ENCODE measurements at places on chromosomes 5 and 9.

- DNase-seq: no peak
These were observed 72.8 kb downstream of the PTTG1 start for GRCh38 chr5:160494451-160494850.

DNA sequence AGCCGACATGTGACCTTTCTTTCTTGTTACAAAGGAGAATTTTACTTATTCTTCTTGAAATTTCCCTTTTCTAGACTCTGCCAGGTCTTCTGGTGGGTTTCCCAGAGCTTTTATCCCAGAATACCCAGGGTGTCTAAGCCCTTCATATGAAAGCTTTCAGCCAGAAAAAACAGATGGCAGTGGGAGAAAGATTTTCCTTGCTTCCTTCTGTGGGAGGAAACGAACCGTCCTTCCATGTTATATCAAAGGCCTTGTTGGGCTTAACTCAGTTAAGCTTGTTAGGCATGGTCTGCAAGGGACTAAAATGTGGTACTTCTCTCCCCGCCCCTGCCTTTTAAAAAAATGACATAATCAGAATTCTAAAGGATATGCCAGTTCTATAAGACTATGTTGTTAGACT lies 47.5 kb downstream of the SPATA31D1 start:
- no peak for DNase-seq

DNA sequence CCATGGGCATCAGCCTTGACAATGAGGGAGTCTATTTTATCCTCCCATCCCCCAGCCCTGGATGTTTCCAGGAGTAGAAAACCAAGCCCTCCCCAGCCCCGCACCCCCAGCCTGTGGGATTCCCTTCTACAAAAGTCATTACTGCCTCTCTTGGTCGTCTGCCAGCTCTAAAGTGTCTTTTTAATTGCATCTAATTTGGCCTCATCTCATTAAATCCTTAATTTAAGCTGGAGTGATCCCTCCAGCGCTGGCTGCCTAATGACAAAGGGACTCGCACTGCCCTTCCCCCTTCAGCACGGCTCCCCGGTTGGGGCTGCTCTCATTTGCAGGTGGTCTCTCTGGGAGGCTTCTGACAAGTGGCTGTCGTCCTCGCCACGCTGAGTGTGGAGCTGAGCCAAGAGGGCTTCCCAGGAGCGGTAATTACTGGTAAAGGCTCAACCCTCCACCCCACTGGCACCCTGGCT lies 107.9 kb upstream of the ALDH1B1 start:
- no peak for DNase-seq

DNA sequence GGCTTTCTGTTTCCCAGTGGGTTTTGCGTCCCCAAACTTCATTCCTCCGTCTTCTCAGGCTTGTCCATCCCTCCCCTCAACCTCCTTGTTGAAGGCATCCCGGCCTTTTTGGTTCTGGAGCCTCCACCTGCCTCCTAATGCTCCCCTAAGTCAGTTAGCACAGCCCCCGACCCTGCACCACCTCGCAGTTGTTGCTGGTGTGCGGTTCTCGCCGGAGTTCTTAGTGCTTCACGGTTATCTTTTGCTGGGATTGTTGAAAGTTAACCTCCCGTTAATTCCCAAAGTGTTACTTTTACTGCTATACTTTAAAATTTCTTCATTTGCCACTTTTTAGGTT lies 447 bp downstream of the UBLCP1 start:
- no peak for DNase-seq

DNA sequence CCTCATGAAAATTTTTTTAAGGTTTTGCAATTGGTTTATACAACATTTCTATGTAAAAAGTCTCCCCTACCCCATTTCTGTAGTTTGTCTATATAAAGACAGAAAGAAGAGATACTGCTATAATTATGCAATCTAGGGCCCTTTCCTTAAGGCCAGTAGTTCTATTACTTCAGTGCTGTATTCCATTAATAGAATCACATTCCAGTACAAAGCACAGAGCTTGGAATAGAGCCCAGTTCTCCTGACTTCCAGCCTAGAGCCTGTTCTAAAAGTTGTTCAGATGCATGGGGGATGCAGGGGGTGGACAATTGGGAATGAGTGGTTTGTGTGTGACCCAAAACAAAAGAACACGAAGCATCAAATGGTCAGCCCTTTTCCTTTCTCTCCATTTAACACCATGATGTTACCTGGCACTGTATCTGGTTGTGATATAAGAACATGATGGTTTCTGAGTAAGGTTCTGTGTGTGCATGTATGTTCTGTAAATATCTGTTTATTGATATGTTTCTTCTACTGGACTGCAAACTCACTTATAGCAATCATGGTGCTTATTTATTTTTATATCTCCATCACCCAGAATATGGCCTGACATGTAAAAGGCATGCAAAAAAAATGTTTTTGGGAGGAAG lies 8.2 kb upstream of the GRAMD2B start:
- DNase-seq: no peak

DNA sequence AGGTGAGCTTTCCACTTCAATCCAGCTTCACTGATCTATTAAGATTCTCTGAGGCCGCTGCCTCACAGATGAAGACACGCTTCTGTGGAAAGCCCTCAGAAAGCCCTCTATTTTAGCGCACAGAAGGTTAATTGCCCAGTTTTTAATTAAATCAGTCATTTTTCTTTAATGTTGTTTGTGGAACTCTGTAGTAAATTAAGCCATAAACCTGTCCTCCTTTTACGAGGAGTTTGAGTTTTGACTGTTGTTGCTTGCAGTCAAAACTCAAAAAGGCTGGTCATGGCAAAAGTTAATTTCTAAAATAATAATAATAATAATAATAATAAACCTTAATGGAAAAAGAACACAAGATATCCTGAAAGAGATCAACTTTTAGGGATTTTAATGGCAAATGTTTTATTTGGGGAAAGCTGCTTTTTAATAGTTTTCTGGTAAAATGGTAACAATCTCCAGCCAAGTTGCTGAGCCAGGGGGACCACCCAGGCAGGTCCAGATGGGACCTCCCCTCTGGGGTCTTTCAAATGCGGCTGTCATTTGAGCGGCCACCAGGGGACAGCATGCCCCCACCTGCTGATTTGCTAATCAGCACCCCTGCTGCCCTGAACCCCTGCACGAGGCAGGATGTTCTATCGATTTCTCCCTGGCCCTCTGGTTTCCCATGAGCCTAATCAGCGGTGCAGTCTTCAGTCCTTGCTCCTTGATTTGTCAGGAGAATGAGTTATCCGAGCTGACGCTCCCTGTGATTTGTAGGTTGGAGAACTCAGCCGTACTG lies 247.2 kb downstream of the FSTL4 start:
- DNase-seq: no peak

DNA sequence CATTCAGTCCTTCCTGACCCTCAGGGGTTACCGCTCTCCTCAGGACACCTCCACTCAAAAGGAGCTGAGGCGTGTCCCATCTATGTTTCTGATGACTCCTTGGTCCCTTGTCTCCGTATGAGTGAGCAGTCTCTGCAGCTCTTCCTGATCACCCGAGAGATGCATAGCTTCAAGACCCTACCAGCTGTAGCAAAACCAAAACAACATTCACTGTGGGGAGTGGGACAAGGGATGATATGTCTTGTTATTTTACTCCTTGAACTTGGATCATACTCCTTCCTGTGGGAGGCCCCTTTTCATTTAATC lies 14.4 kb downstream of the GLDC start:
- no peak for DNase-seq

DNA sequence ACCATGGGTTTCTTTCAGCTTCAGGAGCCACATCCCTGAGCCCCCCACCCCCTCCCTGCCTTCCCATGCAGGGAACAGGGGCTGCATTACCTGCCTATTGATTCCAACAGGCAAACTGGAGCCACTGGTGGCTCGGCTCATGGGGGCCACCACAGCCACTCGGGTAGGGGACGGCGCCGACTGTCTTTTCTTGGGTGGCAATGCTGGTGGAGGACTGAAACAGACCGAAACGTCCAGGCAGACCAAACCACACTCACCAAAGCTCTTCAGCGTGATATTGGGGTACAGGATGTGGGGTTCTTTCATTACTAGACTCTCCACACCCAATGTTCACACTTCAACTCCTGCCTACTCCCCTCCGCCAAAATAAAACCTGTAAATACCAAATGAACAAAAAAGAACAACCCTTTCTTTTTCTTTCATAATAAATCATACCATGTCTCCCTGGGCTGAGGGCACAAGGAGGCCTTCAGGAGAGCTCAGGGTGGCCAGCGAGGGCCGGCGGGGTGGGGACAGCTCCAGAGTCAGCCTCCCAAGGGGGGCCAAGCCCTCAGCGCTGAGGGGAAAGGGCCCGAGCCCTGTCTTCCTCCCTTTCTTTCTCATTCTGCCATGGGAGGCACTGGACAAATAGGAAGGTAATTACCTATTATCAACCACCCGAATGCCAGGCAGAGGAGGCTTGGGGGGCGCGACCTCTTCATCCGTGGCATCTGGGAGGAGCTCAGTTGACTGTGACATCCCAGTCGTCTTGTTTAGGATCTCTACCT lies 83.3 kb downstream of the PRRT1B start:
- no peak for DNase-seq

DNA sequence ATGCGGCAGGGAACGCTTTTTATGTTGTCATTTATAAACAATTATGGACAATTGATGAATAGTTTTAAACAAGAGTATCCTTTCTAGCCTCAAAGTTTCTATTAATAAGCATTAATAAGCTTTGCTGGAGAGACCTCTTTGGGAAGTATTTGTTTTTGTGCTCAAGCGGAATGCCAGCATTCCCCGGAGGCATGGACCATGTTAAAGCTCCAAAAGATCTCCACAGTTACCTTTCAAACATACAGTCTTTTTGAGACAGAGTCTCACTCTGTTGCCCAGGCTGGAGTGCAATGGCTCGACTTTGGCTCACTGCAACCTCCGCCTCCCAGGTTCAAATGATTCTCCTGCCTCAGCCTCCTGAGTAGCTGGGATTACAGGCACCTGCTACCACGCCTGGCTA lies 9.6 kb downstream of the MSANTD3 start:
- no peak for DNase-seq

- no peak for DNase-seq
These were observed 215.7 kb downstream of the SLIT3 start for GRCh38 chr5:169085212-169085611.

DNA sequence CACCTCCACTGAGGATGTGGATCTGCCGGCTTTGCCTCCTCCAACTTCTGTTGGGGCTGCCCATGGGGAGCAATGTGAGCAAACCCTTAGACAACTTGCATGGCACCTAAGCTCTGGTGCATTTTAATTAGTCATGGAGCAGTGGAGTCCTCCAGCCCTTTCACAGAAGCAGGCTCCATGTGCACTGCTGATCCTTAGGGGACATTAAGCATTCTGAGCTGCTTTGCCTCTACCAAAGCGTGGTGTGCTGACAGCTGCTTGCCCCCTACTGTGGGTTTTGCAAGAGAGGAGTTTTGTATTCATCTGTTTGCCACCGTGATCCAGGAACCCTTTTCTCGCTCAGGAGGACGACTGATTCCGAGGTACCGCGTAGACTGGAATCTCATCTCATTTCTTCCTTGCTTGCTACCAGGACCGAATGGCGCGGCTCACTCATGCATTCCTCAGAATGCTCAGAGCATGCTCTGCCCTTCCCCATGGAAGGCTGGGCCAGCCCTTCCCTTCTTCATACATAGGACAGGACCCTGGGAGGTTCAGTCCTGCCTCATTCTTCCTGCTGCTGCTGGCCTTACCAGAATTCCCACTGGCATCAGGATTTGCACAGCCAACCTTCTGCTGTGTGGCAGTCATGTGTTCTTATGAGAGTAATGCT lies 432.5 kb downstream of the GADD45G start:
- no peak for DNase-seq

DNA sequence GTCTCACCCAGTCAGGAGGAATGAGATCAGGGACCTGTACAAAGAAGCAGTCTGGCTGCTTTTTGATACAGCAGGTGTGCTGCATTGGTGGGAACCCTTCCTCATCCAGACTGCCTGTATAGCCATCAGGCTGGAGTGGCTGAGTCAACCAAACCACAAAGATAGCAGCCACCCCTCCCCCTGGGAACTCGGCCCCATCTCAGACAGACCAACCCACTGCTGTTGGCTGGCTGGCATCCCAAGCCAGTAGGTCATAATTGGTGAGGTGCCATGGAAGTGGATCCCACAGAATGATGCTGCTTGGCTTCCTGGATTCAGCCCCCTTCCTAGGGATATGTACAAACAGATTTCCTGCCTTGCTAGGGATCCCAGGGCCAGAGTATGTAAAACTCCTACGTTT lies 60.9 kb downstream of the YTHDC2 start:
- DNase-seq: no peak

- DNase-seq: no peak
These were observed 47.9 kb upstream of the PPP2CA start for GRCh38 chr5:134273642-134274395.

DNA sequence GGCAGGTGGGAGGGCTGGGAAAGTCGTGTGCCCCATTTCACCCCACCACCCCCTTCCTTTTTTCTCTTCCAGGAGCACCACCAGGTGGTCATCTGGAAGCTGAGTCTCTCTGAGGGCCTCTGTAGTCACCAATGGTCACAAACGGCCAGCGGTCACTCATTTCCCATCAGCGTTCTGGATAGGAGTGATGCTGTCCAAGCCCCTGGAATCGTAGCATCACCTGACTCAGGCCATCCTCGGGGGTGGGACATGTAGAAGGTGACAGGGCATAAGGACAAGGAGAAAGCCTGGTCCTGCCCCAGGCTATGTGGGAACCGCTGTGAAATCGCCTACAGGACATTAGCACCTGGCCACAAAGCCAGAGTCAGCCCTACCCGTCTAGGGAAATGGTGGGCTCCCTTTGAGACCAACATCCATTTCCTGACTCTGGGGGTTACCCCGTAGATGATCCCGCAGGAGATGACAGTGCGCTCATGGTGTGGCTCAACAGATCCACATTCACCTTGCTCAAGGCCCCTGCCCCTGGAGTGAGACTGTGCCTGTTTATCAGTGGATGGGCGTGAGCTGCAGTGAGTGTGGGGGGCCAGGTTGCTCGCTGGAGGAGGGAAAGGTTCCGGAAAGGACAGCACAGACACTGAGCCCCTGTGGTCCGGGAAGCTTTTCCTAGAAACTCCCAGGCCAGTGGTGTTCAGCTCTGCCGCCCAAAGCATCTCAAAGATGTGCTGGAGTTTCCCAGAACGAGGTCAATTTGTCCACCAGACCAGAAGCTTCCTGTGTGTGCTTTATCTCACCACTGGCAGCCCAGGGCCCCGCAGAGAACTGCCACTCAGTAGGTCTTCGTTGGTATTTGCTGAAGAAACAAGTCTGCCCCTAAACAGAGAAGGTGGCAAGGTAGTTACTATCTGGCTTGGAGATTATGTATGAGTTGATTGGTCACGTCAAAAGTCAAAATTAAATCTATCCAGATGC lies 61.1 kb upstream of the UNC5A start:
- DNase-seq: no peak

DNA sequence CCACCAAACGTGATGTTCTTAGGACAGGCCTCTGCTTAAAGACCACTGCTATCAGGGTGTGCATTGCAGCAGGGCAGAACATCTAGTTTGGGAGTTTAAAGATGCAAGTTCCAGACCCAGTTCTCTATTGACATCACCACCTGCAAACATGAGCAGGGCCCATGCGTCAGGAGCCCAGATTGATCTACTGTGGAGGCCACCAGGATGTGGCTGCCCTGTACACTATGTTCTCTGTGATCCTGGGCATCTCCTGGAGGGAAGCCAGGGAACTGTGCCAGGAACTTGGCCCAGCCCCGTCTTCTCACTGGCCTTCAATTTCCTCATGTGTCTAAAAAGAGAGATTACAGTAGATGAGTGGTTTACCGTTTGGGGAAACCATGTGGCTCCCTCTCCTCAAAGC lies 87.1 kb downstream of the PDE6A start:
- DNase-seq: no peak

- DNase-seq: no peak
These were observed 757 bp downstream of the TMEM250 start for GRCh38 chr9:136117916-136118319.

GRCh38 chr5:37838933-37839341 lies 904 bp downstream of the GDNF start:
- DNase-seq: no peak

Measured in stimulated activated CD8-positive, alpha-beta memory T cell treated with anti-CD3 and anti-CD28 coated beads, Interleukin-12 subunit alpha, Interleukin-12 subunit beta, amount 100 ng/mL, for 1 hour (primary cell).